Sciatic nerve (tissue), 2 donors: ENCODE measurements at places on chromosomes 11 and 22. TPM values are rescaled to one million over a fixed set of nuclear protein-coding genes. Genes with fewer than 3 reads are reported as not detected.

The FGF4 gene
- total RNA-seq, result 9.2 TPM

- no peak for DNase-seq
Observed at GRCh38 chr11:132361011-132361550, 990.7 kb downstream of the NTM start.

DNA sequence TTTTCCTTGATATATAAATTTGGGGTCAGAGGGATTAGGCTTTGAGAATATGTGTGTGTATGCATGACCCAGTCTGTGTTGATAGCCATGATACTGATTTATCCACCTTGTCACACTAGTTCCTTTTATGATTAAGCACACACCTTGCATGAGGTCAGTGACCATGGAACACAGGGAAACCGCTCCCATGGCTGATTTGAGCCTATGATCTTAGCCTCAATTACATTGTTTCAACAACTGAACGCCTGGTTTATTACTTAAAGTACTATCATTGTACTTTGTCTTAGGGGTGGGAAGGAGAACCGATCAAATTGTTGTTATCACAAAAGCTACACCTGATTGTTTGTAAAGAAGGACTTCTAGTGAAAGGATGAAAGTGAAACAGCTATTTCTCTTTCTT lies 70.7 kb downstream of the ARFGAP2 start:
- DNase-seq, result no peak

DNA sequence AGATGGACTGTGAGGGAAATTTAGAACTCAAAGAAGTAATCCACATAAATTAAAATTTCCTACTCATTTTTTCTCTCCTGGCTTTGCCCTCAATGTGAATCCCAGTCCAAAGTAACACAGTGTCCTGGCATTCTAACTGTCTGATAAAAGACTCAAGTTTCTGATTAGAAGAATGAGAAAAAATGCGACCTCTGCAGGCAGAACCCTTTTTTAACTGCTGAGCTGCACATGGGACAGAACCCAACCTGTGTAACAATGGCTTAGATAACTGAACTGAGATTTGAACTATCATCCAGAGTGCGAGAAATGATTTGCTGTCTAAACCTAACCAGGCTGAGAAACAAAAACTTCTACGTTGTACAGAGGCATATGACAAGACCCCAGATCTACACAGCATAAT lies 385.6 kb upstream of the LRRC4C start:
- no peak for DNase-seq

GRCh38 chr11:77252555-77253270 lies 48.8 kb downstream of the GDPD4 start:
- no peak for DNase-seq

GRCh38 chr22:42303396-42304323 lies 33.2 kb upstream of the TCF20 start:
- DNase-seq, result no peak

DNA sequence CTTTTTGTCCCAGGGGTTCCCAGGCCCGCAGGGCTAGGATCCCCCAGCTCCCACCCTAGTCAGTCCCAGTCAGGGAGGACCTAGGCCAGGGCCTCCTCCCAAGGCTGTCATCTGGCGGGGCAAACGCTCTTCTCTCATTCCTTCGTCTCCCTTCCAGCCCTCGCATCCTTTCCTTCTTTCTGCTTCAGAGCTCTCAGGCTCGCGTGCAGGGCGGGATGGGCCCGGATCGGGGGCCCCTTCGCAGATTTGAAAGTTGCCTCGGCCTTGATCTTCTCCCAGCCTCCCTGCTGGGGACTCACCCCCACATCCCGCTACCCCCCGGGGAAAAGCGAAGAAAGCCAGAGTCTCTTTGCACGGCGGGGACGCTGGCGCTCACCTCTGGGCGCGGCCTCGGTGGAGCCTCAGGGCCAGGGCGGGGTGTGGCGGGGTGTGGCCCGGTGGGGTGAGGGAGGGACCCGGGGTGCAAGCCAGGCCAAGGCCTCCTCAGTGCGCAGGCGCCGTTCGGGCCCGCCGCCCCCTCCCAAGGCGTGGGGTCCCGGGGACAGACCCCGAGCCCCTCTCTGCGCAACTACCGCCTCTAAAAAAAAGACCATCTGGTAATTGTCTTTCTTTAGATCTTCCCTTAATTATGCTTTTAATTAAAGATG lies 14.8 kb upstream of the PAX6 start:
- no peak for DNase-seq

The GRIA4 gene
- 0.45 TPM for total RNA-seq

The OR8J1 gene
- not detected for total RNA-seq

DNA sequence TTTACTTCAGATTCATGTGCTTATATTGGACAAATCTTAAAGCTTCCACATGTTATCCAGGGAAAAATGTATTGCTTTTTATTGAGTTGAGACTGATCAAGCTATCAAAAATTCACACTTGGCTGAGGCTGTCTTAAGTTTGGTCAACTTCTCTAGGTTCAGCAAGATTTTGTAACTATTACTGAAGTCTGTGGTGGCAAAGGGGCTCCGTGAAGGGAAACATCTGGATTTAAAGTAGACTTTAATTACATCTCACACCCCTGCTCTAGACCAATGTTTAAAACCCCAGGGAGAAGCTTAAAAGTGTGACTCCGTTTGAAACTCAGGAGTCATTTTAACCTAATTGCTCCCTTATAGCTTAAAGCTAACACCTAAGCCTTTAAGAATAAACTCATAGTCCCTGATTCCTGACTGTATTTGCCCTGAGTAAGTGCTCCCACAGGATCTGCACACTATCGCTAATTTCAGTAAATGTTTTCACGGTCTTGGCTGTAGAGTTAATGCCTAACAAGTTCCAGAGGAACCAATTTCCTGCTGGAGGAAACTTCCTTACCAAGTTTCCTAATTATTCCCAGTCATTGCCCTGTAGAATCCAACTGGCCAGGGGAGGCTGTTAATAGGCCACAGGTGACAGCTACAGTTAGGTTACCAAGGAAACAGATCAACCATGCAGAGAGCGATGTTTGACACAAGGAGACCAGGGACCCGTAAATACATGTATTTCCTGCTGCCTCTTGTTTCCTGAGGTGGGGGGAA lies 40.5 kb downstream of the OR10A6 start:
- DNase-seq, result no peak

DNA sequence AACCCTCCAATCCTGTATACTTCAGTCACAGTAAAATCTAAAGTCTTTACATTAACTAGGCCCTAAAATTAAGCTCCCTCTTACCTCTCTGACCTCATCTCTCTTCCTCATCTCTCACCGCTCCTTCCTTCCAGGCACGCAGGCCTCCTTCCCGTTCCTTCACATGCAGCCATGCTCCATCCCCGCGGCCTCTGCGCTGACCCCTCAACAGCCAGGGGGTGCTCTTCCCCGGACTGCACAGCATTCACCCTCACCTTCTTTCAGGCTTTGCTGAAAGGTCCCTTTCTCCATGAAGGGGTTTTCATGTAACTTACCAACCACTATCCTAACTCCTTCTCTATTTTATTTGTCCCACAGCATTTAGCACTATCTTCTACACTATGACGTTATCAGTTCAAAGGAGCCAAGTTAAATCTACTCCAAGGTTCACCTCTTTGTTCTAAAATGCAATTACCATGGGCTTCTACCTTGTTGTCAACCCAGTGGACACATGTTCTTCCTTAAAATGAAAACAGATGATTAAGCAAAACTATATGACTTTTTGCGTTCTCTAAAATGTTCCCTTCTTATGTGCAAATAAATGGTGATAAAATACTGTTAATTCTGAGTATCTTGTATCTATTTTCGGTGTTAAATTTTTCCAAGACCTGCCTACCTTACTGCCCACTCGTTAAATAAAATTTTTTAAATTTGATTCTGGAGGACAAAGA lies 57.8 kb upstream of the APOA1 start:
- no peak for DNase-seq

DNA sequence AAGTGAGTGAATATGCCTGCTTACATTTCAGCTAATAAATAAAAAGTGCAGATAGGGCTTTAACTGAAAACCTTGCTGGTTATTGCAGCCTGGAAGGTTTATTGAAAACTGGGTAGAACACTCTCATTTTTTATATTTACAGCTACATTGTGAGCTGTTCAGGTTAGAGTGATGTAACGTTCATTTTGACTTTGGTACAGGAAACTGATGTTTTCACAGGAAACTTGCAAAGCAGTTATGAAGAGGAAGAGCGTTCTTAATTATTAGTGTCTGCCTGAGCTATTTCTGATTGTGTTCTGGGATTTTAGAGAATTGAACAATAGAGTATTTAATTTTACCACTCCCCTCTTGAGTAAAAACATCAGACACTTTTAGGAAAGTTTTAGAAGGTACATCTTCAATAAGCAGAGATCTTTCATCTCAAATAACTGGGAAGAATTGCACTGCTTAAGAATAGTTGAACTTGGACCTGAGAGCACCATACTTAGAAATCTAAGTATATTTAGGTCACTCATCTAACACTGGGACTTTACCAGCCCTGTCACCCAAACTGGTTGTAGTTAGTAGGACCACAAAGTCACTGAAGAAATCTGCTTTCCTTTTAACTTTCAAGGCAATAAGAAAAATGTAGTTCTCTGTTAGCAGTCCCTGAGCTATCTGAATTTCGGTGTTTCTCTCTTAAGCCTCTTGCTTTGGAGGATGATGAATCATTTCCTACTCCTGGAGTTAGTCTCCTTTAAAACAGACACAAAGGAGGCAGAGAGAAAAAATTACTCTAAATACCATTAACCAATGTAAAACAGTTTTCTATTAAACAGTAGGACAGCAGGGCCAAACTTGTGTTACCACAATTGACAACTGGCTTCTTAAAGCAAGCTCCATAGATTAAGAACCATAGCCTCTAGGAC lies 128.6 kb upstream of the DDI1 start:
- no peak for DNase-seq

DNA sequence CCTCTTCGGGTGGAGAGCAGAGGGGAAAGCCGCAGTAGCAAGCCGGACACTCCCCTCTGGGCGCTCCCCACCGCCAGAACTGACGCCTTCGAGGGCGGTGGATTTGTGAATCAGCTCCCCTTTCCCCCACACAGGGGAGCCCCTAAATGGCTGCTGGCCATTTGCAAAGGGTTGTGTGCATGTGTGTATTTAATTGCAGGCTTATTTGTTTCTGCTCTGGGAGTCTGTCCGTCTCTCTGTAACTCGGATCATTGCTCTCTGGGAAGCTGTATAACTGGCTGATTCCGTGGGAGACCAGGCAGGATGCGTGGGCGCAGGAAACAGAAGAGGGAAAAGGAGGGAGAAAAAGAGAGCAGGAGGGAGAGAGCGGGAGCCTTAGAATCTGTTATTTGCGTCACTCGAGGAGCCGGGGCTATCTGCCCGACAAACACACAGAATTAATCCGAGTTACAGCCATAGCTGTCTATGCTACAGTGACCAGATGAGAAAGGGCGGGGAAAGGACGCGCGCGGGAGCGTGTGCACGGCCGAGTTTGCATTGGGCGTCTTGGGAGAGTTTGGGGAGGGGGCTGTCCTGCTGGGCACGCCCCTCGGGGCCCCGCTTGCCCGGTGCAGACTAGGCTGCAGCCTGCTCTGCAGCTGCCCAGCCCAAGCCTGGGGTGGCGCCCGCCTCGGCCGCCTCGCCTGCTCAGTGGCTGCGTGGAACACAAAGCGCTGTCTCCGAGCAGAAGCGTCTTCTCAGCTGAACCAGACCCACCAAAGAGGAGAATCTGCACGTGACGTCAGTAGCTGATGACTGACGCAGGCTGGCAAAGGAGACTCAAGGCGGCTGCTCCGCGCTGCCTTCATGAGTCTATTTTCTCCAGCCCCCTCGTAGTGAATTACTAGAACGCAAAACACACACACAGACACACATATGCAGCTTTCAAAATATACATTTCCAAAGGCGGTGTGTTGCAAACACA lies 105.3 kb upstream of the HSD17B12 start:
- DNase-seq, result no peak

DNA sequence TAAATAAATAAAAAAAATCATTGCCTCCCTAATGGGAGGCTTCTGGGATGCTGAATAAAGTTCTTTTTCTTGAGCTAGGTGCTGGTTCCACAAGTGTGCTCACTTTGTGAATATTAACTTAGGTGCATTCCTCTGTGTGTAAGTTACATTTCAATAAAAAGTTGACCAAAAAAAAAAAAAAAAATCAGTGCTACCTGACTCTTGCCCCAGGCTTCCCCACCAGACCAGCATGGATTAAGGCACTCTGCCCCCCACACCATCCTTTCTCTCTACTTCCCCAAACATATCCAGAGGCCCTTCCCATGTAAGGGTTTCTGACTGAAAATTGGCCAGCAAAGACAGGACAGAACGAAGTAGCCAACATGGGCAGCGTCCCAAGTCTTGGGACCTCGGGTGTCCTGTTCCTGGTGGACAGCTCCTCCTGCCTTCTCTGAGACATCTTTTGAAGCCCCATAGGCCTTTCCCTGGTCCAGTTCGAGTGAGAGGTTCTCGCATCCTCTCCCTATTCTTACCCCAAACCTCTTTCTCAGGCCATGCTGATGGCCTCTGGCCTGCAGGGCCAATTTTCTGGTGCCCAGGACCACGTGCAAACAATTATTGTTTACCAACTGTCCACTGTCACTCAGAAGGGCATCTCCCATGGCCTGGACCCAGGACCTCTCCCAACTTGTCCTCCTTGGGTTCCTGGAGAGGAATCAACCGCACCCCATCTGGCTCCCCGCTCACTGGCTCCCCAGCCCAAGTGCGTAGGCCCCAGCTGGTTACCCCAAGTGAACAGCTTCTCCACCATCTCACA lies 14.9 kb upstream of the KCTD14 start:
- DNase-seq, result no peak

DNA sequence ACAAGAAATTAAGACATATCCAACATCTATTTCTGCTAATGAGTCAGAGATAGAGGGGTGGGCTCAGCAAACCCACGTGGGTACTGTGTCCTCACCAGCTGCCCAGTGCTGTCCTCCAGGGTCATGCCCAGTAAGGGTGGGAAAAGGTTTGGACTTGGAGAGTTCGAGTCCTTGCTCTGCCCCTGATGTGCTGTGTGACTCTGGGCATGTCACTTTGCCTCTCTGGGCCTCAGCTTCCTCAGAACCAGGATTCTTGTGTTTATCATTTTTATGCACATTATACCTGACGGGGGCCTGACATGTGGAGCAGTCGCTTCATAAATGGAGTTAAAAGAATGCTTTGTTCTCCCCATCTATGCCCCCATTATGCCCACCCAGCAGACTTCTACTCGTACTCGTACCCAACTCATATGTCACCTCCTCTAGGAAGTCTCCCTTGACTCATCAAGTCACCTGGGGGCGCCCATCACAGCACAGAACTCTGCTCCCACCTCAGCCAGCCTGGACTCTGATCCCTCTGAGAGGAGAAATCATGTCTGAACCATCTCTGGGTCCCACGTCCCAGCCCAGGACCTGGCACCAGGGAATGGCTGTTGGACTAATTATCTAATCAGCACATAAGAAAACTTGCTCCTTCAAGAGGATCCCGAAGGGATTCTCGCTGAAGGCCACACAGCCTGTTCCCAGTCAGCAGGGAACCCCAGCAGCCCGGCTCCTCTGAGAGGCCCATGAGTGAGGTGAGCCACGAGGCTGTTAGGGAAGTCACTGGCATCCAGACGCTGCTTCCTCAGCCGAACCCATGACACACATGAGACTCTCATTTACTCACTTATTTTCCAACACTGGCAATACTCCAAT lies 38.7 kb upstream of the TSKU start:
- no peak for DNase-seq

GRCh38 chr11:64120951-64121569 lies 44.9 kb downstream of the MACROD1 start:
- DNase-seq, result no peak

The MS4A6E gene
- total RNA-seq, result 0.53 TPM

GRCh38 chr22:48434156-48434867 lies 1393.4 kb downstream of the BRD1 start:
- no peak for DNase-seq

The DDI1 gene
- not detected for total RNA-seq

The TTC28 gene
- 58.4 TPM for total RNA-seq
